Breast epithelium (tissue), 4 donors: ENCODE measurements at places on chromosomes 13 and 19.

DNA sequence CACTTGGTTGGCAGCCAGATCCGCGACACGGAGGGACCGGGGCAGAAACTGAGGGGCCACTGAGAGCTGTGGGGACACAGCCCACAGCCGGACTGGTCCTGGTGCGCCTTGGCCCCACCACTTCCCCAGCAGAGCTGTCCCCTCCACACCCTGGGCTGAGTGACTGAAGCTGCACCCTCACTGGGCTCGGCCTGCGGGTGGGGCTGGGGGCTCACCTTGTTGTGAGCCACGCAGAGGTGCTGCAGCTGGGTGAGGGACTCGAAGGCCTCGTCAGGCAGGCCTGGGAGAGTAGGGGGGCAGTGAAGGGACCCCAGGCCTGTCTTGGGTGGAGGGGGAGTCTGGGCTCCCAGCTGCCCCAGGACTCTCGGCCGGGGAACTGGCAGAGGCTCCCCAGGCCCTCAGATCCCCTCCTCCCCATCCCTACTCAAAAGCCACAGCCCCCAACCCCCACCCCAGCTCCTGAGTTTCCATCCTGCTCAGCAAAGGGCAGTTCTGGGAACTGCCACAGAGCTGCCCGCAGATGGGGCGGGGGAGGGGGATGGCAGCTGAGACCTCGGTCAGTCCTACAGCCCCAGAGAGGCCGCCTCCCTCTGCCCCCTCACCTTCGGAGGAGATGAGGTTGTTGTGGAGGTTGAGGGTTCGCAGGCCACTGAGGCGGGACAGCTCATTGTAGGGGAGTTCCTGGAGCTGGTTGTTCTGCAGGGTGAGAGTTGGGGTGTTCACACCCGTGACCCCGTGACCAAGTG, 2.3 kb downstream of the PODNL1 start:
- no peaks in the 10 kb centered on the region for H3K27me3 ChIP-seq
- H3K27ac ChIP-seq: peak overlapping the region; percentile 3
- H3K36me3 ChIP-seq: no peaks in the 10 kb centered on the region
- H3K4me1 ChIP-seq: no peaks in the 10 kb centered on the region

GRCh38 chr13:38421590-38422560, 72.2 kb downstream of the UFM1 start:
- no peak overlapping the region for H3K4me3 ChIP-seq
- H3K36me3 ChIP-seq: no peaks in the 10 kb centered on the region
- no peak overlapping the region for H3K27ac ChIP-seq
- H3K4me1 ChIP-seq: no peaks in the 10 kb centered on the region
- no peak for DNase-seq

GRCh38 chr19:16889883-16890460, 1.2 kb downstream of the F2RL3 start:
- H3K4me3 ChIP-seq: peak overlapping the region; percentile 59
- H3K36me3 ChIP-seq: no peaks in the 10 kb centered on the region
- H3K27me3 ChIP-seq: no peaks in the 10 kb centered on the region
- DNase-seq: no peak
- no peaks in the 10 kb centered on the region for H3K4me1 ChIP-seq

DNA sequence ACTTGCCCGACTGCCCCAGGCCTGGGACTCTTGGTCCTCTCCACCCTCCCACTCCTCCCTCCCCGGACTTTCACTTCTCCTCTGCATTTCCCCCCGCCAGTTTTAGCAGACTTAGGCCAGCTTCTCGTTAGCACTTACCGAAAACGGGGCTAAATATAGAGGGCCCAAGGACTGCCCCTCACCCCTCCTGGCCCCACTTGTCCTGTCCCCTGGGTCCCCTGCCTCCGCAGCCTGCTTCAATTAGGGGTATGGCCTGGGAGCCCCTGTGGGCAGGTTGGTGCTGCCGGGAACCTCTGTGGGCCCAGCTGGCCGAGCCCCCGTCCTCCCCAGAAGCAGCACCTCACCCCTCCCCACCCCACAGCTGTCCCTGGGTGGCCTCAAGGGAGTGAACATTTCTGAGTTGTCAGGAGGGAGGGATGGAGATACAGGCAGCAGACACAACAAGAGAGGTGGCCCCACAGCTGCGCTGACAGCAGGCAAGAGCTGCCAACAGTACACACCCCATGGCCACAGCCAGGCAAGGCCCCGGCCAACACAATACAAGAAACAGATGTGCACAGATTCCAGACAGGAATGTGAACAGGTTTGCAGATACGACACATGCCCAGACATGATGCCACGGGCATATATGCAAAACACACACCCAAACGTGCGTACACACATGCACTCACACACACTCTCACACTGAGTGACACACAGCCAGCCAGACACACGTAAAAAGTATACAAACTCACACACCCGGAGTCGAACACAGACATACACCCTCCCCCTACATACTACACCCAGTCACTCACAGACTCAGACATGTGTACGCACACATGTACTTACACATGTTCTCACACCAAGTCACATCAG, 2.6 kb downstream of the POU2F2 start:
- no peaks in the 10 kb centered on the region for H3K27me3 ChIP-seq
- H3K27ac ChIP-seq: no peak overlapping the region
- DNase-seq: no peak
- no peaks in the 10 kb centered on the region for H3K36me3 ChIP-seq
